ENCODE measurements at places on chromosomes 11 and 22. TPM values are rescaled to one million over a fixed set of nuclear protein-coding genes. Genes with fewer than 3 reads are reported as not detected.

The OTOG gene
- total RNA-seq = not detected

The NRGN gene
- total RNA-seq = 0.58 TPM

The CCND1 gene
- total RNA-seq = 940 TPM

The SLC6A5 gene
- under 0.01 TPM for total RNA-seq

The KDELR3 gene
- 135 TPM for total RNA-seq

Measured in smooth muscle cell of trachea (primary cell).